ENCODE measurements at places on chromosomes 7 and 10. TPM values are rescaled to one million over a fixed set of nuclear protein-coding genes. Genes with fewer than 3 reads are reported as not detected.

Gene TEX47
- total RNA-seq: not detected

Gene GNAT3
- not detected for total RNA-seq

Gene C10orf143
- 4.3 TPM for total RNA-seq

Gene ZNF488
- total RNA-seq: 0.12 TPM

Gene SEMA3C
- not detected for total RNA-seq

Gene THNSL1
- total RNA-seq: 4.6 TPM

Measured in activated CD8-positive, alpha-beta memory T cell treated with anti-CD3 and anti-CD28 coated beads, Interleukin-2, amount 10 ng/mL, durations not matched to agents 7 days and 5 days (primary cell).